Bone marrow (tissue), 2 donors: ENCODE measurements at places on chromosomes 7 and 10.

- no peak for DNase-seq
These were observed 356.3 kb upstream of the GALNT17 start for GRCh38 chr7:70775570-70776156.

DNA sequence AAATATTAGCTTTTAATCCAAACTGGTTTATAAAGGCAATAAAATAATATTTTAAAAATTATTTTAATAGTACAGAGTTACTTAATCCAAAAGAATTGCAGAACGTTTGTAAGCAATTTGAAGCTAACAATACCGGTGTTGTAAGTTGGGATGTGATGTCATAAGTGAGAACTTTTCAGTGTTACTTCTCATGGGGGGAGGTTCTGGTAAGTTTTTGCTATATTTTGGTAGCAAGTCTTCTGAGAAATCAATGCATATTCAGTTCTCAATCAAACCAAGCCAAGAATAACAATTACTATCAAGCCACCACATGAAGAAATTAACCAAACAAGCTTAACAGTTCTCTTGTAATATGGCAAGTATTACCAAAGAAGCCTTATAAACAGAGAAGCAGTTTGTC is 147.1 kb upstream of the ASAH2 start:
- DNase-seq: no peak

GRCh38 chr7:110076194-110076593 is 1014.7 kb upstream of the LRRN3 start:
- DNase-seq: no peak

GRCh38 chr7:3243680-3244079 is 57.4 kb upstream of the SDK1 start:
- DNase-seq: no peak

- DNase-seq: no peak
These were observed 295.4 kb upstream of the FZD8 start for GRCh38 chr10:35937546-35937945.

DNA sequence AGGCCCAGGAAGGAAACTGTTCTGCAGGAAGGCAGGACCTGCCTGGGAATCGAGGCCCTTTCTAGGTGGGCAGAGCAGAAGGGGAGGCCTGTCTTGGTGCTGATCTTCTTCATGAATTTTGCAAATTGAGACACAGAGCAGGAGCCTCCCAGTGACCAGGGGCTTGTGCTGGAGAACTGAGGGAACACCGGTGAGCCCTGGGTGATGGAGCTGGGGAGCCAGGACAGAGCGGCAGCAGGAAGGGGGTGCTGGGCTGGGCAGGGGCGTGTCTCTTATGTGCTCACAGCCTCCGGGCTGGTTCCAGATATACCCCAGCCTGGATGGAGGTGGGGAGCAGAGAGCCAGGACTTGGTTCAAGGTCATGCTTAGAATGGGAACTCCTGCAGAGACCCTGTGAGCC is 139.9 kb downstream of the C10orf105 start:
- DNase-seq: no peak

- no peak for DNase-seq
These were observed 1.3 kb downstream of the CYTH3 start for GRCh38 chr7:6271060-6271658.

GRCh38 chr7:17121671-17122070 is 176.8 kb upstream of the AHR start:
- no peak for DNase-seq

GRCh38 chr10:72276421-72277339 is 3.0 kb downstream of the DDIT4 start:
- DNase-seq: no peak

DNA sequence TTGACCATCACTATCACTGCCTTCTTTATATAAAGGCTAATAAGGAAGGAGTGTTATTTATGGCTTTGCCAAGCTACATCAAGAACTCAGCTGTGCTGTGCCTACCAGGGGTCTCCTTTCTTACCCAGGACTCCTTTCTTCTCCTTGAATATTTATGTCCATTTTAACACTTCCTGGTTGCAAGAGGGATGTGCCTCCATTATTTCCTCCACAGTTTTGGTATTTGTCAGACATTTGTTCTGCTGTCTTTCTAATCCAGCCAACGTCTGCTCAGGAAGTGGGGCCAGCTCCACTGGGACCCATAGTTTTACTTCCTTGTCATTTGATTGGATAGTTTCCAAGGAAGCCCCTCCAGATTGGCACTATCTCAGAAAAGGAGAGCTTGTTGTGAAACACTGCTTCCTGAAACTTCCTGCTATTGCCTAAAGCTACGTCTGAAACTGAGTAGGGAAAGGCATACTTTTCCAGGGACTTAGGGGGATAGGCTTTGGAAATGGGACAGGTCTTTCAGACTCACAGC is 6.6 kb upstream of the STRIP2 start:
- DNase-seq: no peak

- DNase-seq: no peak
These were observed 932 bp downstream of the NYAP1 start for GRCh38 chr7:100484673-100485045.

- DNase-seq: no peak
These were observed 273.6 kb downstream of the SDHAF3 start for GRCh38 chr7:97390915-97391593.

DNA sequence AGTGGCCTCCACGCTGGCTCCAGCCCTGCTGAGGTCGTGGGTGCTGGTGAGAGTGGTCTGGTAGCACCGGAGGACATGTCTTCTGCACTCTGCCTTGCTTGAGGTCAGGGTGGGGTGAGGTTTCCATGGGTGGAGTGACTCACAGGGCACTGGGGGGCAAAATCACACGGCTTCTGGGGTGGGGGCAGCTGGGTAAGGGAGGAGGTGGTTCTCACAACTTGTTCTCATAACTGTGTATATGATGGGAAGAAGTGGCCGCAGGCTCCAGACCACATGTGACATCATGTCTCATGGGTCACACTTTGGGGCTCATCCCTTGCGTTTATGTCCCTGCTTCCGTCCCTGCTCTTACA is 884 bp upstream of the PRF1 start:
- DNase-seq: no peak

DNA sequence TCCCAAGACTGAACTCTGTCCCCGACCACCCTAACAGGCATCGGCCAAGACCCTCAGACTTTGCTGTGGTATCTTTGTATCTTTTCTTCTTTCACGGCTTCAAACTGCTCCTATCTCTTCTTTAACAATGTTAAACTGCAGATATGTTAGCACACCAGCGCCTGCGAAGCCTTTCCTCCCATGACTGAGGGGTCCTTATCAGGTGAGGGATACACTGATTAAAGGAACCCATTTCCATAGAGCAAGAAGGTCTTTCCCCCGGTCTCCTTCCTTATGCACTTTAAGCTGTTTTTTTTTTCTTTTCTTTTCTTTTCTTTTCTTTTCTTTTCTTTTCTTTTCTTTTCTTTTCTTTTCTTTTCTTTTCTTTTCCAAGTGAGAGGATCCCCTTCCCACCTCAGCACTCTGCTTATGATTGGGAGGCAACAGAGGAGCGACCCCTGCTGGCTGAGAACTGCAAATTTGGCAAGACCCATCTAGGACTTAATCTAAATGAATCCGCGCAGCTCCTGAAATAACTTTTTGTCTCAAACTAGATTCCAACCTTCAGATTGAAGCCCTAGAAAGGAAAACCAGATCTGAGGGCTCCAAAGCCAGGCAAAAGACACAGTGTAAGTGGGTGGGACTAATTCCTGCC is 109.9 kb downstream of the ITGB8 start:
- no peak for DNase-seq

- no peak for DNase-seq
These were observed 197.2 kb upstream of the SH2B2 start for GRCh38 chr7:102089175-102090098.

DNA sequence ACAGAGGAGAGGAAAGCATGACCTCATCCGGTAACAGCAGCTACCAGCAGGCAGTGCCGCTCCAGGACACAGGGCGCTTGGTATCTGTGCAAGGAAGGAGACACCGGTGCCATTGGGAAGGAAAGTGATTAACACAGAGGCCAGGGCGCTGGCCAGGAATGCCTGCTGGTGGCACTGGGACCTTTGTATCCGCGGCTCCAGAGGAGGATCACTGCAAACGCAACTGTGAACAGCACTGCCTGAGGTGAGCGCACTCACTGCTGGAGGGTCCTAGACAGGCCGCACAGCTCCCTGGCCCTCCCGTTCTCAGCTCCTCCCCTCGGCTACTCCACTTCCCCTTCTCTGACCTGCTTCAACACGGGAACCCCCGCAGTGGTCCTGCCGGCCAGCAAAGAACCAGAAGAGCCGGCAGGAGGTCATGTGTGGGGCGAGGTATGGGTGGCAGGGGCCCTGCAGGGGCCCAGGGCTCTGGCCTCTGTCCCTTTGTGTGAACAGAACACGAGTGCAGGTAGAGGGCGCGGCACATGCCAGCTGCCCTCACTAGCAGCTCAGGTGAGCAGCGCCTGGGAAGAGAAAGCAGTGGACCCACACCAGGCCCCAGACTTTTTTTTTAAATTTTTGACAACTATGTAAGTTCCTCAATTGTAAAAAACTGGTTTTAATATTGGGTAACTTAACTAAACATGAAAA is 107.6 kb downstream of the VIPR2 start:
- DNase-seq: no peak

DNA sequence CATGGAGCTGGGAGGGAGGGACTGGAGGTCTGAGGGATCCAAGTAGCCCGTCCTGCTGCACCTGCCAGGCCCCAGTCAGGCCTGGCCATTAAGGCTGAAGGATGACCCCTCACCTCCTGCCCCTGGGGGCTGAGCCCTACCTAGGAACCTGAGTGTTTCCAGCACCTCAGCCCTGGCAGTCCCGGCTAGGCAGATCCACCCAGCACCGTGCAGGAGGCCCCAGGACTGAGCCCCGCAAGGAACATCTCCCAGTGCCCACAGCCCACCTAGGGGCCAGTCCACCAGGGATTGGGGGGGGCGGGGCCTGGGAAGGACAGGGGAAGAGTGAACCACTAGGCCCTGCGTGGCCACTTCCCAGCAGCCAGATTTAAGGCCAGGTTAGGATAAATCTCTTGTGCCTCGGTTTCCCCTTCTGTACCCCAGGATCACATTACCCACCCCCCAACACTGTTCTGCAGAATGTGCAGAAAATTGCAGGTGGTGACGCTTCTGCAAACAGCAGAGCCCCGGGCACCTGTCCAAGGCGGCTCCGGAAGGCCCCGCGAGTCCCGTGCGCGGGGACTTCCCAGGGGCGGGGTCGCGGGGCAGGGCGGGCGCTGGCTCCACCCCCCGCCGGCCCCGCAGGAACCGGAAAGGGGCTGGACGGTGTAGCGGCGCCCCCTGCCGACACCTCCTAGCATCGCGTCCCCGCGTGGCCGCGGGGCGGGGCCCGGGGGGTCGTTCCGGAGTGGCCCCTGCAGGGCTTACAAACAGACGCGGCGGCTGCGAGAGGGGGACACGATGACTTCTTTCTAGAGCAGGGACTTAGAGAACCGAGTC is 55.9 kb downstream of the PWWP2B start:
- peak; percentile 78 for DNase-seq

DNA sequence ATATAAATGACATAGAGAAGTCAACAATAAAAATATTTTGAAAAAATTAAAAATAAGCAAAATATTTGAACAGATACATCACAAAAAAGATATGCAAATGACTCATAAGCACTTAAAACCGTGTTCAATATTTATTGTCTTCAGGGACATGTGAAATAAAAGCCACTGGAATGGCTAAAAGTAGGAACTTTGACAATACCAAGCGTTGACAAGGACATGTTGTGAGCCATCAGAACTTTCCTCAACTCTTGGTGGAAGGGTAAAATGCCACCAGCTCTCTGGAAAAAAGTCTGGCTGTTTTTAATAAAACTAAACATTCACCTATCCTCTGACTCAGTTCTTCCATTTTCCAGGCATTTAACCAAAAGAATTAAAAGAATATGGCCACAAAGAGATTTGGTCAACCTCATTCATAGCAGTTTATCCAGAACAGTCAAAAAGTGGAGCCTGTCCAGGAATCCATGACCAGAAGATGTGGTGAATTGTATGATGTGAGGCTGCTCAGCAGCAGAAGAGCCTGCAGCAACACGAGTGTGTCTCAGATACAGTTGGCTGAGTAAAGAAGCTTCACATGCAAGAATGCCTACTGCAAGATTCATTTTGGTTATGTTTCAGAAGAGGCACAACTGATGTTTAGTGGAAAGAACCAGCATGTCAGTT is 7.1 kb upstream of the KLF6 start:
- DNase-seq: no peak

DNA sequence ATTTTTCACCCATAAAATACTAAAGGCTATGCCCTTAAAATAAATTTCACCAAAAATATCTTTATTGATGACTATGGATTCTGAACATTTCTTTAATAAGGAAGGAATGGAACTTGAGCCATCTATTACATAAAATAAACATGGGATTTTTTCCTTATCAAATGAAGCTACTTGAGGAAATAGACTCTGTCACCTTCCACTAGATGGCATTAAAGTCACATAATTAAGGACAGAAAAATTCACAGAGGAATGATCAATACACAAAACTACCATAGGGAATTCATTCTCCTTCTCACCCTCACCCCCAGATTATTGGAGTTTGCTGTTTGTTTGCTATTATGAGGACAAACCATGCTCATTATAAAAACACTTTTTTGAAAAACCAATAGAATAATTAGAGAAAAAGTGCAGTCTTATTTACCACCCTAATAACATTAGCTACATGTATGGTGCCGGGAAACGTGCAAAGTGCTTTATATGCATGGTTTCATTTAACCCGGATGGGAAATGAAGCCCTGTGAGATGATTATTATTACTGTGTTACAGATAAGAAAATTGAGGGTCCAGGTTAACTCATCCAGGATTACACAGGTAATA is 21.1 kb upstream of the FOXI2 start:
- no peak for DNase-seq

GRCh38 chr7:78634093-78634492 is 819.4 kb downstream of the MAGI2 start:
- no peak for DNase-seq

DNA sequence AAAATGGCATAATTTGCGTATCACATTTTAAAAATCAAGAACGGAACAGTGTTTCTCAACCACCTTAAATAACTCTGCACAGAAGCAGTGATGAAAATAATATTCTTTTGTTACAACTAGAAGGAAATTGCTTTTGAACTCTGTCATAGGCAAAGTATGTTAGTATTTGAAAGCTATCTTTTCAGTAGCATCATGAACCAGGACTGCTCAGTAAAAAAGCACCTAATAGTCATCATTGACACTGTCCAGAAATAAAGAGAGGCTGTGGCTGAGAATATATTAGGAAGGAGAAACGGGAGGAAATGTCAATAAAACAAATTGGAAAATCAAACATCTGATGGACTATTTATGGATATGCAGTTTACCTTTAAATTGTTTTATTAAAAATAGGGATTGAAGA is 237.2 kb upstream of the AKR1E2 start:
- DNase-seq: no peak

GRCh38 chr10:620417-620816 is 69.1 kb downstream of the DIP2C start:
- DNase-seq: no peak

DNA sequence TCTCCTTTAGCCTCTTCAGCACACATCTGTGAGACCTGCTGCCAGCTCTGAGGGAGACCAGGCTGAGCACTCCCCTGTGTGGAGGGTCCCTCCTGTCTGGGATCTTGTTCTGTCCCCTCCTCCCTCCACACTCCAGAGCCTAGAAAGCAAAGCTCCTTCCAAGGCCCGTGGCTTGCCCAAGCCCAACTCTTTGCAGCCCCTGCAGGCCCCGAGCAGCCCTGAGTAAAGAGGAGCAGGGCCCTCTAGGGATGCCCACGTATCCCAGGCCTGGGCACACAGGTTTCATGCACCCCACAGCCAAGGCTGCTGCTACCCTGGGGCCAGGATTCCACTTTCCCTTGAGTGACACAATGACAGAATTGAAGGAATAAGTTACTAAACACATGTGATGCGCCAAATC is 24.0 kb downstream of the COBL start:
- DNase-seq: no peak
